ENCODE measurements at places on chromosomes 7 and 10.

DNA sequence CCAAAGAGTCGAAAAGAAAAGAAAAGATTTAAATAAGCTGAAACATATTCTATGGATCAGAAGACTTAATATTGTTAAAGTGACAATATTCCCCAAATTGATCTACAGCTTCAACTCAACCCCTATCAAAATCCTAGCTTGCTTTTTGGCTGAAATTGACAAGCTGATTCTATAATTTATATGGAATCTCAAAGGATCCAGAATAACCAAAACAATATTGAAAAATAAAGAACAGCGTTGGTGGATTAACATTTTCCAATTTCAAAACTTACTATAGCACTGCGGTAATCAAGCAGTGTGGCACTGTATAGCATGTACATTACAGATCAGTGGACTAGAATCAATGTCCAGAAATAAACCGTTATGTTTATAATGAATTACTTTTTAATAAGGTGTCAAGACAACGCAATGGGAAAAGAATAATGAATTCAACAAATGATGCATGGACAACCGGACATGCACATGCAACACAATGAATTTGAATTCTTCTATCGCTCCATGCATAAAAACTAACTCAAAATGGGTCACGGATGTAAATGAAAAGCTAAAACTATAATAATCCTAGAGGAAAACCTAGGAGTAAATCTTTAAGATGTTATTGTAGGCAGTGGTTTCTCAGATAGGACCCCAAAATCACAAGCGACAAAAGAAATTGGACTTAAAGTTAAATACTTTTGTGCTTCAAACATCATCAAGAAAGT is 1.6 kb upstream of the ALOX5 start:
- no peak for DNase-seq

DNA sequence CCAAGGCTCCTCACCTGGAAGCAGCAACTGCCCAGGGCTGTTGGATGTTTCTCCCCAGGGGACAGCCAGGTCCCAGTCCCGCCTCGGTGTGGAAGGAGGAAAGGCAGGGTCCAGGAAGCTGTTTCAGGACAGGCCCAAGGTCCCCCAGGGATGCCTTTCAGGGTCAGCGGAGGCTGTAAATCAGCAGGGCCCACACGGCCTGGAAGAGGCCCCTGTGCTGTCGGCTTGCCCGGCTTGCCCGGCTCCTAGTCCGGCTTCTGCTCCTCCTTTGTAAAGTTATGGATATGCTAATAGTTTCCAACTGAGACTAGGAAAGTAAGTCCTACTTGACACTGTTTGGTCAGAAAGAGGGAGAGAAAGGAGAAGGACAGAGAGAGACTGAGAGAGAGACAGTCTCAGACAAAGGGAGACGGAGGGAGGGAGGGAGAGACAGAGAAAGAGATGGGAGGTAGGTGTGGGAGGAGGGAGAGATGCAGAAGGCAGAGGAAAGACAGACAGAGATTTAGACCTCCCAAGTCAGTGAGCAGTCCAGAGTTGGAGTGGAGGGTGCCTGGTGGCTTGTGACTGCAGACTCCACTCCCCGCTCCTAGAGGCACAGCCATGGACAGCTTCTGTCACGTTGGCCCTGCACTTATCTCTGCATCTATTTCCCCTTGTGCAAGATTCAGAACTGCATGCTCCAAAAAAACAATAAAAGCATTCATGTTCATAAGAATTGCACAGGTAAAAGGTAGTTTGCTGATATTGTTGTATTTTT is 10.5 kb downstream of the IKZF1 start:
- no peak for DNase-seq

GRCh38 chr7:111324228-111324627 is 233.3 kb downstream of the LRRN3 start:
- DNase-seq, result no peak

GRCh38 chr7:100867776-100868485 is 744 bp downstream of the TRIP6 start:
- DNase-seq, result no peak

DNA sequence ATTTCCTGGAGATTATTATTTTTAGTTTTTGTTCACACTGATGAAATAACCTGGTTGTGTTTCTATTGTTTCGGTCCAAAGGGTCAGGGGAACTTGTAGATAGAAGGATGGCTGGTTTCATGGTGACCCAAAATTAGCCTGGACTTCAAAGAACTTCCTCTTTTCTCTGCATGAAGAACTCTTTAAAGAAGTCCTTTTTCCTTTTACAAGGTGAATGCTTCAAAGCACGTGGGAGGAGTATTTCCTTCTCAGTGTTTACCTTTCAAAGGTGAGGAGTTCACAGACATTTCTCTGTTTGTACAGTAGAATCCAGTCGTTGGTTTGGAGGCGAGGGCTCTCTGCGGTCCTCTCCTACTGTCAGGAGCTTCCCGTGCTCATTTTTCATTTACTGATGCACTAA is 561.7 kb downstream of the GATA3 start:
- no peak for DNase-seq

GRCh38 chr10:30403494-30403893 is 30.5 kb upstream of the MAP3K8 start:
- DNase-seq, result no peak

- DNase-seq, result no peak
Measured at GRCh38 chr10:55630491-55631056, 730.5 kb downstream of the ZWINT start.

DNA sequence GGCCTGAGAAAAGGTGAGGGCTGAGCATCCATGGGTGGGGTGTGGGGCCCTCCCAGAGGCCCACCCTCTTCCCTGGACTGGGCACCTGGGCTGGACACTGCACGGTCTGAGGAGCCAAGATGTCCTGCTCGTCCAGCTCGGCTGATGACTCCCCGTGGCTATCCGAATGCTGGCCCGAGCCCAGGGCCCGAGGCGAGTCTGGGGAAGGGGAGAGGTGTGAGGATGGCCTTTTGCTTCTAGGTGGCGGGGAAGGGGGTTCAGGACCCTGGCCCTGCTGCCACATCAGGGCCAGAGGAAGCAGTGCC is 7.1 kb downstream of the NACAD start:
- DNase-seq, result no peak

- DNase-seq, result no peak
Measured at GRCh38 chr10:8618834-8619233, 564.3 kb downstream of the GATA3 start.

DNA sequence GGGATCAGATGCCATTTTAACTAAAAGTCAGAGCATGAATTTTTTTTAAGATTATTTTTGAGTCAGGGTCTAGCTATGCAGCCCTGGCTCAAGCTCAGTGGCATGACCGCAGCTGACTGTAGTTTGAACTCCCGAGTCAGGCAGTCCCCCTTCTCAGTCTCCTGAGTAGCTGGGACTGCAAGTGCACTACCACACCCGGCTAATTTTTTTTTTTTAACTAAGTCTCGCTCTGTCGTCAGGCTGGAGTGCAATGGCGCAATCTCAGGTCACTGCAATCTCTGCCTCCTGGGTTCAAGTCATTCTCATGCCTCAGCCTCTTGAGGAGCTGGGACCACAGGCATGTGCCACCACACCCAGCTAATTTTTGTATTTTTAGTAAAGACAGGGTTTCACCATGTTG is 7.8 kb downstream of the TAS2R41 start:
- DNase-seq, result no peak

GRCh38 chr7:46145412-46145811 is 224.3 kb upstream of the IGFBP3 start:
- no peak for DNase-seq

- no peak for DNase-seq
Measured at GRCh38 chr10:70368774-70369482, 13.5 kb downstream of the LRRC20 start.

- no peak for DNase-seq
Measured at GRCh38 chr7:35267411-35267810, 13.5 kb upstream of the TBX20 start.

- no peak for DNase-seq
Measured at GRCh38 chr7:100612730-100613390, 520 bp downstream of the MOSPD3 start.
